Panc1 (cell line): ENCODE measurements at places on chromosomes 13 and 19. TPM values are rescaled to one million over a fixed set of nuclear protein-coding genes. Genes with fewer than 3 reads are reported as not detected.

AP1M2 gene
- total RNA-seq, result 10.1 TPM

ZNF526 gene
- total RNA-seq, result 10.5 TPM

PDCD5 gene
- 246 TPM for total RNA-seq

LILRB3 gene
- total RNA-seq, result 0.18 TPM

MATK gene
- 0.21 TPM for total RNA-seq

DNA sequence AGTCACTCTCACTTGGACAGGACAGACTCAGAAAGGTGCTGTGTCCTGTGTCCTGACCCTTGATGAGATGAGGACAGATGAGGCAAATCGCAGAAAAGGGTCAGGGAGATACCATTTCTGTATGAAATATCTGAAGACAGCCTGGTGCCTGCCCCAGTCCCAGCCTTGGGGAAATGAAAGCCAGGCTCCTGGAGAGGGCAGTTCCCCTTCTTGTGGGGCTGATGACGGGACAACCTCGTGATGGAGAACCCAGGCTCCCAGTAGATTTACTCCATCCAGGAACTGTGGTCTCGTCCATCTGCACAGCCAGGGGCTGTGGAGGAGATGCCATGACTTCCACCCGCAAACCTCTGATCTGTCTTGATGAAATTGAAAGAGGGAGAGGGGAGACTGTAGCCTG is 13.8 kb downstream of the LILRB1 start:
- DNase-seq, result no peak

DNA sequence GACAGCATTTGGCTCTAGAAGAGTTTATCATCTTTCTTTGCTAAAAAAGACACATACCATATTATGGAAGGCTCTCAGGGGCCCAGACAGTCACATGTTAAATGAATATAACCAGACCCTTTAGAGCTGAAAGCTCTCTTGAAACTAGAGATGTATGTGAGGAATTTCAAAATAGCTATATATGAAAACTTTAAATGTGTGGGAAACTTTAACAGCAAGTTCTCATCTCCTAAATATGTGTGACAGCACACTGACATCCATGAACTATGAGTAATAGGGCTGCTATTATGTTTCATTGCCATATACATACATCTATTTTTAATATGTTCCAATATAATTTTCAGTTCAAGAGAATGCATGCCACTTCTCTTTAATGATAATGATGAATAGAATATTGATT is 509.5 kb downstream of the GPC6 start:
- no peak for DNase-seq

DNA sequence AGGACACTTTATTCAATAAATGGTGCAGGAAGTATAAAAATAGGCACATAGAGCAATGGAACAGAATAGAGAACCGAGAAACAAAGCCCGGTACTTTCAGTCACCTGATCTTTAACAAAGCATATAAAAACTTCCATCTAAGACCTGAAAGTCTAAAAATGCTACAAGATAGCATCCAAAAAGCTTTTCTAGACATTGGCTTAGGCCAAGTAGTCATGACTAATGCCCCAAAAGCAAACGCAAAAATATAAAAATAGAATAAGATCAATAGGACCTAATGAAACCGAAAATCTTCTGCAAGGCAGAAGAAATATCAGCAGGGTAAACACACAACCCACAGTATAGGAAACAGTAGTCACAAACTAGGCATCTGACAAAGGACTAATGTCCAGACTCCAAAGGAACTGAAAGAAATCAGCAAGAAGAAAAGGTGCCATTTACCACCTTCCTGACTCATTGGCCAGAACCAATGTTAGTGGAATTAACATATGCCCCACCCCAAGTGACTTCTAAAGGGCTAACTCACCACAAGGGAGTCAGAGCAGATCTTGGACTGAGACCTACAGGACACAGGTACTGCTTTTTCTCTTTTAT is 40.8 kb upstream of the CEACAM21 start:
- DNase-seq, result no peak

DNA sequence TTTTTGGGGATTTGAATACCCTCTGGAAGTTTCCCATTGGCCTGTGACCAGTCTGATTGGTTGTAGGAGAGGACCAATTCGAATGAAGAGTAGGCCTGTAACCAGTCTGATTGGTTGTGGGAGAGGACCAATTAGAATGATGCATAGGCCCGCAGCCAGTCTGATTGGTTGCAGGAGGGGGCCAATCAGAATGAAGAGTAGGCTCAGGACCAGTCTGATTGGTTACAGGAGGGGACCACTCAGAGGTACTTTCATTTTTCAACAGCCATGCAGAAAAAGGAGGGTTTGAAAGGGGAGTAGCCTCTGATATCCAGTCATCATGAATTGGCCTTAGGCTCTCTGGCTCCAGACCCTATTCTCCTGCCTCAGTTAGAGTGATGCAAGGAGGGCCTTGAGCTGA is 30.4 kb upstream of the SLC1A5 start:
- DNase-seq, result no peak

DNA sequence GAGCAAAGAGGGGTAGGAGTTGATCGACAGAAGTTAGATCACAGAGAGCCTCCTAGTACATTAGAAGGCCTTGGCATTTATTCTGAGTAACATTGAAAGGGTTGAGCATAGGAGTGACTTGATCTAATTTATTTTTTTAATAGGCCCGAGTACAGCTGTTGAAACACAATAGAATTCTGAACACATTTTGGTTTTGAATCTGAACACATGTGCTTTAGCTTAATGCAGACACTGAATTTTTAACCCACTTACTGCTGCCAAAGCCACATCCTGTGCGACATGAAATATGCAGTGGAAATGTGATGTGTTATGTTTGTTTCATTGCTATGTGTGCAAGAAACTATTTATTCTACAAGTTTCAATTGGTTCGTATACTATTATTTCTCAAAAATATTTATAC is 1505.9 kb downstream of the PCDH9 start:
- no peak for DNase-seq

GRCh38 chr19:35093430-35093829 is 22.2 kb upstream of the FXYD3 start:
- no peak for DNase-seq
